Activated T-cell treated with anti-CD3 and anti-CD28 coated beads, Interleukin-2, amount 50 U/mL, for 72 hours (primary cell): ENCODE measurements at places on chromosomes 6 and 20.

DNA sequence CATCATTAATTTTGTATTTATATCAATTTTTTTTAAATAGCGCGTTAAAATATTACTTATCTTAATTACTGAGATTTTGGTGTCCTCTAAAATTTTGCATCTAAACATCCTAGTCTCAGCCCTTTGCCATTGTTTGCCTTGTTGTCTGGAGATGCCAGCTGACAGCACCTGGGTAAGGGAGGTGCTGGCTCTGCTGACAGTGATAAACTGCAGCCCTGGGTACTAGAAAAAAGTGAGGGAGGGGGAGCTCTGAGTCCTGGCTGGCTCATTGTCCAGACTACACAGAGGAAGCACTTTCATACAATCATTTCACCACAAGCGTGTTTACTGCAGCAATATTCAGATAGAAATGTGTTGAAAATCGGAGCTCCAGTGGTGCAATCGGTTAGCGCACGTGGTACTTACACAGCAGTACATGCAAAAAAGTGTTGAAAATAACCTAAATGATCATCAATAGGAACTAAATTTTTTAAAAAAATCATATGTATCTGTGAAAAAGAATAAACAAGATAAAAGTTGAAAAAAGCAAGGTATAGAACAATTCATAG is 18.5 kb upstream of the UBR2 start:
- DNase-seq: no peak

- no peak for DNase-seq
These were observed 95.0 kb downstream of the AK9 start for GRCh38 chr6:109595998-109596397.

DNA sequence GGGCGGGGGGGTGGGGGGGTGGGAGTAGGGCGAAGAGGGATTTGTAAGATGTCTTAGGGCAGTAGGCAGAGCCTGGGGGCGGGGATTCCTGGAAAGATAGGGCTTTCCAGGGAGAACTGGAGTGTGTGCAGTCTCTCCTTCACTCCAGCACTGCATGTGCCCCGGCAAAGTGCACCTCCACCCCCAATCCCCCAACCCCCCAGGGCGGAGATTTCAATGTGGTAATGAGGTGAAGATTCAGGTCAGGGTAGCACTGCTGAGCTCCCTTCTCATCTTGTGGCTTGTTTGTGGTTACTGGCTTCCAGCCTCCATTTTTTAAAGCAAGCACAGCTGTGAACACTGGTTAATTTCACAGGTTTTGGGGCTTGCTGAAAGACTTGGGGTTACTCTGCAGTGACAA is 5.9 kb downstream of the TMEM239 start:
- peak; percentile 25 for DNase-seq

GRCh38 chr6:150902142-150902776 is 36.8 kb downstream of the MTHFD1L start:
- DNase-seq: no peak

GRCh38 chr6:169800668-169801395 is 49.4 kb downstream of the ERMARD start:
- DNase-seq: no peak

DNA sequence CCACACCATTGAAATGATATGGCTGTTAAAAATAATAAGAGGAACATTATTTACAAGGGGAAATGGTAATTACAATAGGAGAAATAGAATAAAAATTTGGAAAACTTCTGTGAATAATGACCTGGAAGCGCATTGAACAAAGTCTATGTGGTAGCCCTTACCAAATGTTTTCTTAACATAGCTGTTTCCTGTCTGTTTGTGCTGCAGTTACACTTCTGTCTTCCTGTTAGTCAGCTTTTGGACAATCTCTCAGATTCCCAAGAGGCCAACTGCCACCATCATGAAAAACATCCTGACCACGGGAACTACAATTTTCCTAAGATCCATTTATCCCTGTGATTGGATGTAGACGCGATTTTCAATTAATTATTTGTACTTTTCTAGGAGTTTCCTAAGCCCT is 754.4 kb upstream of the MARCKS start:
- no peak for DNase-seq

DNA sequence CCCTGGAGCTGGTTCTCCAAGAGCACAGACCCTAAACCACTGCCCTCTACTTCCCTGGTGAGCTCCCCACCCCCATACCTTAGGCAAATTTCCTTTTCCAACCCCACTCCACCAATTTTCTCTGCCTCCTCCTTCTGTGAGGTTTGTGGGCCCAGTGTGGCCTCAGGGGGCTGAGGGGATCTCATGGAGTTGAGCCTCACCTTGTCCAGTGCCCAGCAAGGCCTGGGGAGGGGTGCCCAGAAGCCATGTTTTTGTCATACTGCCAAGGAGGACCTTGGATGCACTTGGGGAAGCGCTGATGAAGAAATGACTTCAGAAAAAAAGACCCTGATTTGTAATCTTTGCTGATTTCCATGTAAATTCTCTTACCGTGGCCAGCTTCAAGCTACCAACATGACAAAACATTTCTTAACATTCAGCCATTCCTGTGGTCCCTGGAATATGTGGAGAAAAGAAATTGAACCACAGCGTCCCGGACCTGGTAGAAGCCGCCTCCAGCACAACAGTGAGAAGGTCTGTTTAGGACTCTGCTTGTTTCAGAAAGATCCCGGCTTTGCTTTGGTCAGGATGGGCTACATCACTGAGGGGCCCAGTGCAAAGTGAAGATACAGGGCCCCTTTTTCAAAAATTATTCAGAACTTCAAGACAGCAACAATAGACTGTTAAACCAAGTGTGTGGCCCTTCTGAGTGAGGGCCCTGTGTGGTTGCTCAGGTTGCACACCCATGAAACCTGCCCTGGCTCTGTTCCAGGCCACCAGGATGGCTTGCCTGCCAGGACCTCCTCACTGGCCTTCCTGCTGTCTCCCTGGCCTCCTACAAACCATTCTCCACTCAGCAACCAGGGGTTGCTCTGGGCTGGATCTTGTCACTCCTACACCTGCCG is 52.5 kb downstream of the CHMP4B start:
- no peak for DNase-seq

DNA sequence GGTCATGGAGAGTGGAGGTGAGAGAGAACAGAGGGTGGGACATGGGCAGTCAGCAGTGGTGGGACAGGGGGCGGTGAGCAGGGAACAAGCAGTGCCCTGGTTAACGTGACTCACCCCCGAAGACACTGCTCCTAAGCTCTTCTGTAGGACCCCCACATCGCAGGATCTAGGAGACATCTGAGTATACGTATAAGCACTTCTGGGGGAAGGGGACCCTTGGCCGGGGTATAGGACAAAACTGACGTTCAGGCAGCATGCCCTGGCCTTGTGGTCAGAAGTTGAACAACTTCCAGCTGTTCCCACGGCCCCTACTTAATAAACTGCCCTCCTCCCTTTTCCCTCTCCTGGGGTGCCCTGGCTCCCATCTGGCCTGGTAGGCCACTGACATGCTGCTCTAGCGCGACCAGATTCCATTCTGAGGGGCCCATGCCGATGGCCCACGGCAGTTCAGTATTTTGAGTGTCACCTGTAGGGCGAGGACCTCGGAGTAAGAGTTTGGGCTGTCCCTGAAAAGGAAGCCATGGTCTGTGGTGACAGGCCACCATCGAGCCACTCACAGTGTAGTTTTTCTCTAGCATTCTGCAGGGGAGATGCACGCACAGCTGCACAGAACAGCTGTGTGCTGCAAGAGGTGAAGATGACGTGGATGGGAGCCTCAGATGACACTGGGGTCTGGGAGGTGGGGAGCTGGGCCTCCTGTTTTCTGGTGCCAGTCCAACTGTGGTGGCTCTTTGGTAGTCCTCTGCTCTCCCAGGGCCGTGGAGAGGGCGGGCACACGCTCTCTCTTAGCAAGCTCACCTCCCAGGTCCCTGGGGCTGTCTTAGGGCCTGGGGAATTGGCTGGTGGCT is 38.4 kb downstream of the PPP1R3G start:
- no peak for DNase-seq

DNA sequence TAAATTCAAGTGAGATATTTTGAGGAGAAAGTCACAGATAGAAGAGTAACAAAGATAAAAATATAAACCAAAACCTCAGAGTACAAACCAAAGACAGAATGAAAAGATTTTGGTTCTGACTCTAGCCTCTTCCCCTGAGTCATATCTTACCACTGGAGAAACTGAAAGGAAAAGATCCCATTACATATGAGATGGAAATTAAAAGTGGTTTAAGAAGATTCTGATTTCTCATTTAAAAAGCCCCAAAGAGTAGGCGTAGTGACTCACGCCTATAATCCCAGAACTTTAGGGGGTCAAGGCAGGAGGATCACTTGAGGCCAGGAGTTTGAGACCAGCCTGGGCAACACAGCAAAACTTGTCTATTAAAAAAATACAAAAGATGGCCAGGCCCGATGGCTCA is 30.6 kb downstream of the SPINT4 start:
- DNase-seq: peak; percentile 9

- no peak for DNase-seq
These were observed 23.2 kb upstream of the SERINC1 start for GRCh38 chr6:122494665-122495272.

GRCh38 chr6:139920027-139920775 is 545.8 kb upstream of the CITED2 start:
- DNase-seq: no peak

- DNase-seq: no peak
These were observed 7.5 kb upstream of the KIAA1755 start for GRCh38 chr20:38267901-38268514.

DNA sequence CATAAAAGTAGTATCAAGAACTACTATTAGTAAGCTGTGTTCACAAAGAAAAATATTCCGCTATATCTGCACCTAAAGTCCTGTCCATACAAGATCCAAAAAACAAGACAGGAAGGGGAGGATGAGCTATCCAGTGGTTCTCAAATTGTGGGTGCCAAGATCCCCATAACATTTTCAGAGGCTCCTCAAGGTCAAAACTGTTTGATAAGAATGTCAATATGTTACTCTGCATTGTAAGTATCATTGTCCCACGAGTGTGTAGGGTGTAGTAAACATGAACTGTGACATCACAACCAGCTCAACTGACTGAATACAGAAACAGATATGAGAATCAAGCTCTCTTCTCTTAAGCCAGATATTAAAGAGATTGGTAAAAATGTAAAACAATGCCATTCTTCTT is 81.9 kb upstream of the HIVEP1 start:
- no peak for DNase-seq

DNA sequence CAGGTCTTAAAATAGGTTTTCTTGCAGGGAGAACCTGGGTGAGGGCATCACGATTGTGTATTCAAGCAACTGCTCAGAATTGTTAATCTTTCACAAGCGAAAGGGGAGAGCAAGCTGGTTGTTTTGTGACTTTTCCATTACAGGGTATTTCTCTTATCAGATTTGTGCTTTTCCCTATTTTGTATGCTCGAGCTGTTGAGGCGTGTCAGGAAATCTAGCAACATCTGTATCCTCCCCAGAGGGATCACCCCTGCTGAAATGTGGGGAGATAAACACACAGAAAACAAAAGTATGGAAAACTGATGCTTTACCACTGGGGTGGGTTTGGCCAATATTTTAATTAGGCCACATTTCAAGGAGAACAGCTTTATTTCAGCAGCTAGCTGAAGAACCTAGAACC is 187.0 kb downstream of the DTNBP1 start:
- no peak for DNase-seq

DNA sequence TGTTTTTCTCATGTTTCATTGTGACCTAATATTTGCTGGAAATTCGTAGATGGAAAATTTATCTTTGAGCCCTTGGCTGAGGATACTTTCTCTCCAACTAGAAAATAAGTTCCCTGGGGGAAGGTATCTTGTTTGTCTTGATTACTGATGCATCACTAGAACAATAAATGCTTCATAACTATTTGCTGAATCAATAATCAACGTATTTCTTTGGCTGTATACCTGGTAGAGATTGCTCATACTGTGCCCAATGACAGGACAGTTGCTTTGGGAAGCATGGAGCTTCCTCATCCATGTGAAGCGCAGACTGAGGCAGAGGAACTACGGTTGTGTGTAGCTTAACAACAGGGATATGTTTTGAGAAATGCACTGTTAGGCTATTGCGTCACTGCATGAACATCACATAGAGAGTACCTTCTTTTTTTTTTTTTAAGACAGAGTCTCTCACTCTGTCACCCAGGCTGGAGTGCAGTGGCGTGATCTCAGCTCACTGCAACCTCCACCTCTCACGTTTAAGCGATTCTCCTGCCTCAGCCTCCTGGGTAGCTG is 34.2 kb upstream of the RPN2 start:
- no peak for DNase-seq

- DNase-seq: peak; percentile 36
These were observed 112.5 kb downstream of the JPH2 start for GRCh38 chr20:44074252-44075151.

DNA sequence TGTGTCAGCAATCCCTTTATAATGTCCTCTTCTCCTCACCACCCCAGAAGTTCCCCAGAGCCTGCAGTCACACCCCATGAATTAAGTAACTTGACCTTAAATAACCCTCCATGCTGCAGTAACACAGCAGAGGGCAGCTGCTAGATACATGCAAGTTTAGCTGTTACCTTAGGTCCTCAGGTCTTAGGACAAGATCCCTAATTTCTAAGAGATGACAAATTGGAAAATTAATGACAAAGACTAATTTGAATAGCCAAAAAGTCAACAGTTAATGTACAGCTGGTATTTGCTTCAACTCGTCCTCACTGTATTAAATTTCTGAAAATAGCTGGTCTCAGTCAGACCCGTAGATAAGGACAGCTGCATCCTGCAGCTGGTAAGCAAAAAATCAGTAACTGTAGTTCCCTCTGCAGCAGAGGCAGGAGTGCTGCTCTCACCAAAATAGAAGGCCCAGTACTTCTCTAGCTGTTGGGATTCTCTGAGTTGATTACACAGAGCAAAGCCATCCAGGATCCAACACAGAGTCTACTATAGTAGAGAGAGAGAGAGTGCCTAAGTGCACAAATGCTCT is 62.4 kb downstream of the TNFRSF21 start:
- DNase-seq: no peak

DNA sequence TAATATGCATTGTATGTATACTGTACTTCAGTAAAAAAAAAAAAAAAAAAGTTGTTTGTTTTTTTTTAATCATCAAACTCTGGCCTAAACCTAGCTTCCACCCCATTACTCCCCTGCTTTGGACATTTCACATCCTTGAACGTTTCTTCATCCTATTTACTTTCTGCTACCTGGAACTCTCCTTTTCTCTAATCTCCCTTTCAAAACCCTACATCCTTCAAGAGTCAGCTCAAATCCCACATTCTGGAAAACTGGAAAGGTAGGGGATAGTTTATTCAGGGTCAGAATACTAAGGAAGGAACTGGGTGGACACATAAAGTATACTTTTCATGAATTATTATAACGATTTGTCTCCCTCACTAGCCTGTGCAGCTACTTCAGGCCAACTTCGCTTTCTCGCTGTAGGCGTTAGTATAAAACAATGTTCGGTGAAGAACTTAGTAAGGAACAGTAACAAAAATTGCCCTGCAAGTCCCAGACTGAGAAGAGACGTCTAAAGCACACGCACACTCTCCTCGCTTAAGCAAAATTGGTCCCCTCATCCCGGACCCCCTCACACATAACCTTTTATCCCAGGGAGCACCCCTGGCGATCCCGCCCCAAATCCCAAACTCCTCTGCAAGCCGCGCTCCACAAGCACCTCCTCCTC is 775 bp downstream of the PIGU start:
- no peak for DNase-seq

GRCh38 chr6:7644417-7644816 is 54.4 kb downstream of the SNRNP48 start:
- DNase-seq: no peak

GRCh38 chr6:44470115-44470464 is 82.6 kb downstream of the CDC5L start:
- DNase-seq: no peak

- DNase-seq: no peak
These were observed 108.6 kb downstream of the OPN5 start for GRCh38 chr6:47890326-47890875.
